ENCODE measurements at places on chromosomes 7 and 10. TPM values are rescaled to one million over a fixed set of nuclear protein-coding genes. Genes with fewer than 3 reads are reported as not detected.

CLDN4 gene
- total RNA-seq = not detected

HMX2 gene
- total RNA-seq = not detected

CABCOCO1 gene
- total RNA-seq = not detected

HOXA4 gene
- not detected for total RNA-seq

DNA sequence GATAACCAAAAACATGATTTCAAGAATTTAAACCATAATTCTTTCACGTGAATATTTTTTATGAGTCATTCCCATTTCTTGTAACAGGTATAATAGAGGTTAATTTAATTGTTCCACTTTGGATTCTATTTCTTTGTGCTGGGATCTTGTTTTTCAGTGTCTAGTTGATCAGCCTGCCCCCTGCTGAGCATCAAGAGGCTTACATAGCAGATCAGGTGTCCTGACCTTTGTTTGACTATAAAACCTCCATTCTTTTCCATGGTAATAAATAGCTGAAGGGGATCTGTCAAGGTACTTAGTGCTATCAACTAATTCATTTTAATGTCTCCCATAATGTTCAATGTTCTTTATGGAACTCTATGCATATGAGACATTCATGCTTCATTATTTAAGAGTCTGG lies 4.9 kb downstream of the COL17A1 start:
- DNase-seq = no peak
- H3K27me3 ChIP-seq = peaks cover 11% of the 10 kb centered on the region
- no peak overlapping the region for H3K4me3 ChIP-seq
- H3K4me1 ChIP-seq = no peaks in the 10 kb centered on the region
- no peaks in the 10 kb centered on the region for H3K36me3 ChIP-seq
- no peak overlapping the region for H3K27ac ChIP-seq

DNA sequence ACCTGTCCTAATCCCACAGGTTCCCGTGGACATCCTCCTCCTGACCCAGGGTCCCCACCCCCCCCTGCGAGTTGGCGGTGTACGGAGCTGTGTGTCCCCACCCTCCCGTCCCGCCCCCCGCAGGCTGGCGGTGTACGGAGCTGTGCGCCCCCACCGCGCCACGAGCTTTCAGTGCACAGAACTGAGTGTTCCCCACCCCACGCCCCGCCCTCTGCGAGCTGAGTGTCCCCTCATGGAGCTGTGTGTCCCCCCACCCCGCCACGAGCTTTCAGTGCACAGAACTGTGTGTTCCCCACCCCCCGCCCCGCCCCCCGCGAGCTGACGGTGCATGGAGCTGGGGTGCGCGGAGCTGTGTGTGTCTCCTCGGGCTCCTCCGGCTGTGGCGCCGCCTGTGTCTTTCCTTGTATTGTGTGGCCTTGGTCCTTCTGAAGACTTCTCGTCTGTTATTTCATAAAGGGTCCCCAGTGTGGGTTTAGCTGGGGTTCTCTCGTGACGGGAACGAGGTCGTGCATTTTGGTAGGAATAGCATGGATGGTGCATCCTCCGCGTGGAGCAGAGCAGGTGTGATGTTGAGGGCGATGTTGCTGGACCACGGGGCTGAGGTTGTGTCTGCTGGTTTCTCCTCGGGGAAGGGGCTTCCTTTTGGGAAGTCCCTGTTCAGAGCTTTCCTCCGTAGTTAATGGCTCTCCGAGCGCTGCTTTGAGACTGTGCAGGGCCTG lies 18.0 kb upstream of the JAKMIP3 start:
- peaks cover 5% of the 10 kb centered on the region for H3K36me3 ChIP-seq
- H3K27ac ChIP-seq = no peak overlapping the region
- DNase-seq = no peak

GRCh38 chr10:32253821-32254220 lies 93.1 kb downstream of the EPC1 start:
- no peaks in the 10 kb centered on the region for H3K36me3 ChIP-seq
- no peak overlapping the region for H3K27ac ChIP-seq
- H3K4me3 ChIP-seq = no peak overlapping the region
- no peak for DNase-seq

- H3K4me3 ChIP-seq = no peak overlapping the region
- H3K36me3 ChIP-seq = no peaks in the 10 kb centered on the region
- no peaks in the 10 kb centered on the region for H3K27me3 ChIP-seq
- no peak overlapping the region for H3K27ac ChIP-seq
- no peak for DNase-seq
Observed at GRCh38 chr10:21217107-21217506, 308.4 kb downstream of the SKIDA1 start.

DNA sequence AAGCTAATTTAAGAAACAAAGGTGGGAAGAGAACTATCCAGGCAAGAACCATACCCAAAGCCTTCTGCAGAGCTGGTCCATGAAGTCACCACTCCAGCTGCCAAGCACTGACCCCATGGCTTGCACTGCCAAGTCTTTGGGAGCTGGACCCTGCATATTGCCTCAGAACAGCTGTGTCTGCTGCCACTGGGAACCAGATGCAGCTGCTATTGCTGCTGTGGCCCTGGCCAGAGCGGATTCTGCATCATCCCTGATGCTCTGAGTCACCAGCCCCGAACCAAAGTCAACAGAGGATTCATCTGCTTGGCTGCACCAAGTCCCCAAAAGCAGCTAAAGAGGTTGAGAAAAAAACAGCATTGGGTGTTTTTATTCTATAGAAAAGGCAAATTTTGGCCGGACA lies 39.2 kb upstream of the GSAP start:
- no peaks in the 10 kb centered on the region for H3K4me1 ChIP-seq
- no peaks in the 10 kb centered on the region for H3K36me3 ChIP-seq
- DNase-seq = no peak
- H3K4me3 ChIP-seq = no peak overlapping the region

DNA sequence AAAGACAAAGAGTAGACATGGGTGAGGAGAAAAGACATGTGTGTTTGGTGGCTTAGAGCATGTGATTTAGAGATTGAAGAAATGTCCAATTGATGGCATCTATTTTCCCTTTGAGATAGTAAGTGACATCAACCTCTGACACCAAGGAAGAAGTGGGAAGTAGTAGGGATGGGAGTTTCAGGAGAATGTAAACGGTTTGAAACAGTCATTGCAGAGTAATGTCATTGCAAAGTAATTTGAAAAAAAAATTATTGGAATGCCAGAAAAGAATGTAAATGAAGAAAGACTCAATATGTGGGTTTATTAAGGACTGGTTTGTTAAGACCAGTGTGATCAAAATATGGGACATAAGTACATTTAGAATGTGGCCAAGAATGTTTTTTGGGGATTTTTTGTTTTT lies 26.6 kb downstream of the GNG11 start:
- no peaks in the 10 kb centered on the region for H3K4me1 ChIP-seq
- no peaks in the 10 kb centered on the region for H3K36me3 ChIP-seq

GRCh38 chr7:134685250-134685649 lies 38.6 kb downstream of the BPGM start:
- DNase-seq = no peak
- peaks cover 6% of the 10 kb centered on the region for H3K36me3 ChIP-seq
- no peaks in the 10 kb centered on the region for H3K27me3 ChIP-seq
- peaks cover 6% of the 10 kb centered on the region for H3K4me1 ChIP-seq
- no peak overlapping the region for H3K27ac ChIP-seq

GRCh38 chr10:45809837-45810236 lies 37.5 kb downstream of the AGAP4 start:
- no peaks in the 10 kb centered on the region for H3K4me1 ChIP-seq
- DNase-seq = no peak
- peaks cover 8% of the 10 kb centered on the region for H3K27me3 ChIP-seq
- H3K4me3 ChIP-seq = no peak overlapping the region
- no peak overlapping the region for H3K27ac ChIP-seq
